NCI-H524 treated with DMSO at 0.1 percent for 48 hours (cell line): ENCODE measurements at places on chromosomes 2 and 18.

- DNase-seq: no peak
These were observed 2186.8 kb upstream of the CELF4 start for GRCh38 chr18:39752351-39752750.

DNA sequence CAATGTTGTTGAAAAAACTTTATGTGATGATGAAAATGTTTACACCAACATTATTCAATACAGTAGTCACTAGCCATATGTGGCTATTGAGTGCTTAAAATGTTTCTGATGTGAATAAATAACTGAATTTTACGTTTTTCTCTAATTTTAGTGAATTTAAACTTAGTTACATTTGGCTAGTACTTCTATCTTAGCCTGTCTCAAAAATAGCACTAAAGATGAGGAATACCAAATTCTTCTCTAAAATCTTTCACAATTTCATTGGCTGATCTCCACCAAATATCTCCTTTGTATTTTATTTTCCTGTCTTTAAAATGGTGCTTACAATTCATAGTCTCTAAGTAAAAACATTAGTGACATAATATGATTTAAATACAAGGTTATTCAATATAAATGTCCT is 83.7 kb upstream of the RND3 start:
- no peak for DNase-seq

- DNase-seq: no peak
These were observed 16.6 kb downstream of the MALT1 start for GRCh38 chr18:58687871-58688308.

DNA sequence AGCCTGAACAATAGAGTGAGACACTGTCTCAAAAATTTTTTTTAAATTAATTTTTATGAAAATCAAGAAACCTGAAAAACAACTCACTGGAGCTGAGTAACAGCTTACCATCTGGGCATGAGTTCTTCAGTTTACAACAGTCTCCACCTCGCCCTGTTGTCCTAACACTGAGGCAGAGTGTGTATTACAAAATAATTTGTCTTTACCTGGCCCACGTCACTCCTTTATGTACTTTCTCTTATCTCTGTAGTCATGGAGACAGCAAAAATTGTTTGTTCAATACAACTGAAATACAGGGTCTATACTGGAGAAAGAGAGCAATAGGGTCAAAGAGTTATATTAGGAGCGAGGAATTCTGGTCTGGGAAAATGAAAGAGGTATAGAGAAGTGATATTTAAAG is 48.1 kb downstream of the CYTIP start:
- DNase-seq: no peak

DNA sequence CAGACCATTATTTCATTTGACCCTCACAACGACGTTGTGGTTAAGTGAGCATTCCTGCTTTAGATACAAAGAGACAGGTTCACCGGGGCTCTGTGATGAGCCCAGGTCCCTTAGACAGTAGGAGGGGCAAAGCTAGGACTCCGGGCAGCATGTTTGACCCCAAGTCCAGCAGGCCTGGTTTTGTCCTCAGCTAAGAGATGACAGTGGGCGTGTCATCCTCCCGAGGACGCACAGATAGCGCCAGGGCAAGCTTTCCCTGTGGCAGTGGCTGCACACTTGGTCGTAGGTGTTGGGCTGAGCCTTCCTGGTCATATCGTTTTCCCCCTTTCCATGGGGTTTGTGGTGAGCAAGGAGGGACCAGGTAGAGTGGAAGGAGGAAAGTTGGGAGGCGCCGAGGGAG is 76.3 kb downstream of the MTCL1 start:
- no peak for DNase-seq

DNA sequence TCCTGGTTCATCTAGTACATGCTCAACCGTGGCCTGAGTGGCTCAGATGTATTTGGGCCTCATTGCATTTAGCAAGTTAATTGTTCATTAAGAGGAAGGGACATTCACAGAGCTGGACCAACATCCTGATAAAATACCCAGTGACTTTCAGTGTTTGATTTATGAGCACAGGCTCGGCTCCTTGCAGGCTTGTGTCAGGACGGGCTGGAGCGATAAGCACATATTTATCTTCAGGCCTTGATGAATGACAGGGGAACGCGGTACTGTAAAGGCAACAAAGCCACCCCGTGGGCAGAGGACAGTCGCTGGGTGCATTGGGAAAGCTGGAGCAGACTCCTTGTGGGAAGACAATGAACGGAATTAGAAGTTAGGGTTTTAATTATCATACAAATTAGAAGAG is 548.6 kb upstream of the HS6ST1 start:
- no peak for DNase-seq

- DNase-seq: no peak
These were observed 79.6 kb downstream of the PDE11A start for GRCh38 chr2:177992992-177993391.

DNA sequence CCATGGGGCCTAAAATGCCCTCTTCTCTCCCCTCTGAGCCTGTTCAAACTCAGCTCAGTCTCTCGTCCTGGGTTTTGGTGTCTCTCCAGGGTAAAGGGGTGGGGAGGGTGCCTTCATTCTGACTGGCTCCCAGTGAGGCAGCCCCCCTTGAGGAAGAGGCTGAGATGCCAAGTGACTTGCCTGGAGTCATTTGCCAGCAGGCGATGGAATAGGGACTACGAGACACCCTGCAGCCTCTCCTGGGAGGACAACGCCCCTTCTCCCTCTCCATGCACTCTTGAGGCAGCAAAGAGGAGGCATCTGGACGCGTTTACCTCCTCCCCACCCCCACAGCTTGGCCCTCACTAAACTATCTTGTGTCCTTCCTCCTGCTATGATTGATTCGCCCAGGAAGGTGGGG is 760 bp upstream of the STON1 start:
- DNase-seq: peak; percentile 64

- no peak for DNase-seq
These were observed 170.0 kb downstream of the HRH4 start for GRCh38 chr18:24630346-24630880.

- DNase-seq: no peak
These were observed 3.0 kb downstream of the SCG2 start for GRCh38 chr2:223598994-223599639.

- no peak for DNase-seq
These were observed 22.5 kb downstream of the MAP3K2 start for GRCh38 chr2:127365211-127365643.

DNA sequence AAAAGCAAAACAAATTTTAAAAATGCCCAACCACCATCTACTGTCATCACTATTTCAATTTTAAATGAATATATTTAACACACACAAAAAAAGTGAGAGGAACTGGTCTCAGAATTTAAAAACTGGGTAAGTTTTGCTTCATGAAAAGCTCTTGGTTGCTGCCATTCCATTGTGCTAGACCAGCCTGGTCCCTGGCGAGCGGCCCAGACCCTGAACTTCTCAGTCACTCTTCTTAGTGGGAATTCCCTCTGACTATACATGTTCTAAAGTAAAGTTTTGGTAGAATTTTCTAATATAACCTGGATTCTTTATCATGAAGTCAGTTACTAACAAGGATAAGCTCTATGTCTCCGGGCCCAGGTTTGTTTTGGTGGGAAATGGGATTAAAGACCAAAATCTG is 34.8 kb upstream of the TMEM177 start:
- DNase-seq: no peak

GRCh38 chr18:8607776-8608742 is 1.2 kb upstream of the RAB12 start:
- no peak for DNase-seq

GRCh38 chr18:12776821-12777471 is 74.1 kb downstream of the PSMG2 start:
- no peak for DNase-seq

GRCh38 chr2:113073325-113073834 is 5.6 kb downstream of the IL1F10 start:
- no peak for DNase-seq

DNA sequence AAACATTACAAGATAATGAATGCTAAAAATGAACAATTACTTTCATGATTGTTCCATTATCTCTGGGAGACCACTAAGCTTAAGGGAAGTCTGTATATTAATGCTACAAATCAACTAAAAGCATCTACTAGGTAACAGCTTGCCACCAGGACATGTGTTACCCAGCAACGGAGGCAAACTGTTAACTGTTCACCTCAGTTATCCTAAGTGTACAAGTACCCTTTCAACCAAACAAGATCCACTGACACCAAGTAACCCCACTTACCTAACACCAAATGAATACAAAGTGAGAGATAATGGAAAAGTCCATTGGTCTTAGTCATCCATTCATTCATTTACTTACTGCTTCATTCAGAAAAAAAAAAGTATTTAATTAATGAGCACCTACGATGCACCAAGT is 54.7 kb upstream of the KIDINS220 start:
- no peak for DNase-seq

DNA sequence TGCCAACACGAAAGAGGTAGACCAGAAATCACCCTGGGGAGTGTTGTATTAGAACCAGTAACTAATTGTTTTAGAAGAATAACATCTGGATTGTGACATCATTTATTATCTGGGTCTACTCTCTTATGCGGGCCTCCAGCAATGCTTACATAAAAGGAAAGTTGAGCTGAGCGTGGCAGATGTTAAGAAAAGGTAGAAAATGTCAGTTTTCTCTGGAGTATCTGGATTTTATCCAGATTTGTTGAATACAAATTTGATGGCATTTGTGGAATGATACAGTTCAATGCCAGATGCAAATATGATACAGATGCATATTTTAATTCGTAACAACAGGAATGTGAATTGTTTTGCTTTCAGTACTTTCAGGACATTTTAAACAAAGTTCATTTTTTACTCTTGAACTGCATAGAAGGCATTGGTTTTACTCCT is 90.3 kb downstream of the PRPF40A start:
- DNase-seq: no peak

GRCh38 chr2:27280826-27281225 is 1.4 kb upstream of the TRIM54 start:
- DNase-seq: no peak

DNA sequence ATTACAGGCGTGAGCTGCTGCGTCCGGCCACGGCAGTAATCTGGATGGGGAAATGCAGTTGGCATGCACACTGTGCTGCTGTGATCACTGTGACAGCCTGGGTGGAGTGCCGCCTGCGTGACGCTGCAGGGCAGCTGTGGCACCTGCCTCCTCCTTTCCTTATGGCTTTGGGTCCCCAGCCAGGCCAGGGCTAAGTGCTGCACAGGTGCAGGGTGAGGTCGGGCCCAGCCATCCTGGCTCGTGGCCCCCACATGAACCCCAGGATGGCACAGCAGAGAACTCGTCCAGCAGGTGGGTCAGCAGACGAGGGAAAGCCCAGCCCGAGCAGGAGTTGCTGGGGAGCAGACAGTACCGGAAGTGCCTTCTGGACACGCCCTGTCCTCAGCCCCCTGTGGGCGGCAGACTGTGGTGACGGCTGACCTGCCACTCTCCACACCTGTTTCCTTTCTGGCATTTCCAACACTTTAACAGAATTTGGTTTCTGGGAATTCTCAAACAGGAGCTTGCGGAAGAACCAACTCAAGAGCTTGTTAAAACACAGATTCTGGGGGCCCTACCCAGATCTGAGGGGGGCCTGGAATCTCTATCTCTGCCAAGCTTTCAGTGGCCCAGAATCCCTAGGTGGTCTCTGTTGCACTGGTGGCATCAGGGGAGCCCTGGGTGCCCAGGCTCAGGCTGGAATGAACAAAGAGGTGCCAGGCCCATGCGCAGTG is 16.9 kb downstream of the HS1BP3 start:
- DNase-seq: no peak

- no peak for DNase-seq
These were observed 122.4 kb upstream of the MAPRE2 start for GRCh38 chr18:34918856-34919255.

DNA sequence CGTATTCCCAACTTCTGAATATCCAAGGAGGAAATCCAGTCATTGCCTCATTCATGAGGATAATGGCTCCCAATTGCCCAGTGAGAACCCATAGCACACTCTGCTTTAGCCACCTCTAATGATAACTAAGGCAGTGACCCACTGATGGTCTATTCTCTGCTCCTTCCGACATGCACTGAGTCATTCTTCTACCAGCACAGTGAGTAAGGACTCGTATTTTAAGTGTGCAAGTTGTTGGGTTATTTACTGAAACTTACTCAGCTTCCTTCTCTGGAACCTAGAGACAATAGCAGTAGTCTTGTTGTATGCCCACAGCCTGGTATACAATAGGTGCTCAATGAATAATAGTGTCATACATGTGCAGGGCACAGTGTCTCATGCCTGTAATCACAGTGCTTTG is 81.1 kb upstream of the ZNF397 start:
- no peak for DNase-seq

GRCh38 chr2:102421890-102422759 is 835 bp upstream of the IL18RAP start:
- DNase-seq: no peak

- peak; percentile 28 for DNase-seq
These were observed 322.9 kb upstream of the KCNJ3 start for GRCh38 chr2:154375579-154375931.

- no peak for DNase-seq
These were observed 54.4 kb upstream of the FOSL2 start for GRCh38 chr2:28338046-28338817.

- no peak for DNase-seq
These were observed 121.8 kb downstream of the PLB1 start for GRCh38 chr2:28617502-28618184.

DNA sequence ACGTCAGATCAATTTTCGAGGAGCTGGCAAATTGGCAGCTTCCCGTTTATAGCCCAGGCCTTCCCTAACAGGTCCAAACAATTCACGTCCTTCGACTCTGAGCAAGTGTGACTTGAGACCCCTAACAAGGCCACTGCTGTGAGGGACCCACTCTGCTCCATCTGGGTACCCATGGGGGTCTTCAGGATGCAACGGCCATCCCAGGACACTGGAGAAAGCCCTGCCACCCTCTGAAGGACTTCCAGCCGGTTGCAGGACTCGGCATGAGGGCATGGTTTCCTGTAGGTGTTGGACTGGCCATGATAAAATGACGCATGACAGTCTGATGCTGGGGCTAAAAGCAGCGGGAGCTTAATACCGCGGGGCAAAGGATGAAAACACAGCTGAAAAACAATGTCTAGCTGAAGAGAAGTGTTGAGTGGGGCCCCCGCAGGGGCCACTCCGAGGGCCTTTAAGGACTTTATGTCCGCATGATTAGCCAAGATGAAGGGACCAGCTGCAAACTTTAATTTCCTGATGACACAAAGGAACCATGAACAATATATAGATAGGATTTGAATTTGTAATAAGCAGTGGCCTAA is 113.3 kb upstream of the ZNF521 start:
- DNase-seq: no peak

DNA sequence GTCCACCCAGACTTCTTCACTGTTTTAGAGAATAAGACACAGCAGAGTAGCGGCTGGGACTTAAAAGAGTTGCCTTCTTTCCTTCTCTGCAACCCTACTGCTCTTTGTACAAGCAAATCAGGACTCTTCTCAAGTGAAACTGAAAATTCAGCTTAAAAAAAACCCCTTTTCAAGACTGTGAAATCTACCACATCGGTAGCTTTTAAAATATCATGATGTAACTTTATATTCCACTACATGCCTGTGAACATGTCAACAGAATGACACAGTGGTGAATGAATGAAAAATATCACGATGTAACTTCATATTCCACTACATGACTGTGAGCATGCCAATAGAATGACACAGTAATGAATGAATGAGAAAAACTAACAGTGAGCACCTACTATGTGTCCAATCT is 53.4 kb downstream of the TCF4 start:
- no peak for DNase-seq
